ENCODE measurements at places on chromosomes 6 and 20.

DNA sequence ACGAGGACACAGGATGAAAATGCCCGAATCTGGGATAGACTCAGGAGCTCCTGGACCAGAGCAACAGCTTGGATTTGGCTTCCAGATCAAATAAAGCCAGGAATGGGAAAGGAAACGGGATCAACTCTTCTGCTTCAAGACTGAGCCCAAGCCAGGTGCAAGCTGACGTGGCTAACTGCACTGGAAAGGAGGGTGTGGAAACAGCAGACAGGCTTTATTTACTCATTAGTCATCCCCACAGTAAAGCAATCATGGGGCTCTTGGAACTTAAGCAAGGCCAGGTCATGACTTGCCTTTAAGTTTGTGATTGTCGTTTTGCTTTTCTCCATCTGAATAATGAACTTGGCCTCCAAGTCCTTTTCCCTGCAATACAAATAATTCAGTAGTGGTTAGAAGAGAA is 45.2 kb downstream of the KIF16B start:
- DNase-seq: no peak

GRCh38 chr6:154435400-154435945 is 75.0 kb downstream of the CNKSR3 start:
- DNase-seq: no peak

DNA sequence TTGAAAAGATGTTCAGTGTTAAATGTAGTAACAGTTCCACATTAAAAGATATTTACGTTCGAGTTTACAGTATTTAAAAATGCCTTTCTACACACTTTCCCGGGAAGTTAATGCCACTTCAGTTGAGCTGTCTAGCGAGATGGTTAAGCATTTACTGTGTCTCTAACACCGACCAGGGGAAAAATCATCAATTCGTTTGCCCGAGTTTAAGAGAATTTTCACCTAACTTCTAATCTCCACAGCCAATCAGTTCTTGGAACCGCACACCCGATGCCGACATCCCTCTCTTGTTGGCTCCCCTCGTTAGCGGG is 58.2 kb downstream of the FAM217A start:
- DNase-seq: no peak

DNA sequence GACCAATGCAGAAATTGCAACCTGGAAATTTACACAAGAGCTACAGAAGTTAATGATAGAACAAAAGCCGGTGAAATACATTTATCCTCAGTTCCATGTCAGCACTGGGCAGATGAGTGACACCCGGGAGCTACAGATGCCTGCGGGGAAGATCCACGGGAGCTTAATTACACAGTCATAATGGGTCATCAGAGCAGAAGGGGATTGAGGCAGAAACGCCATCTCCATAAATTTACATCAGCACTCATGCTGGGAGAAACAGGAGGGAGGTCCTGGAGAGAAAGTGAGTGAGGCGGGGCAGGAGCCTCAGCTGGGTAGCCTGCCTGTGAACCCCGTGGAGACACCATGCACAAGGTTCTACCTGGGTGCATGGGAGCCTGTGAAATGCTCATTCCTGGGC is 37.6 kb upstream of the CST7 start:
- DNase-seq: no peak

DNA sequence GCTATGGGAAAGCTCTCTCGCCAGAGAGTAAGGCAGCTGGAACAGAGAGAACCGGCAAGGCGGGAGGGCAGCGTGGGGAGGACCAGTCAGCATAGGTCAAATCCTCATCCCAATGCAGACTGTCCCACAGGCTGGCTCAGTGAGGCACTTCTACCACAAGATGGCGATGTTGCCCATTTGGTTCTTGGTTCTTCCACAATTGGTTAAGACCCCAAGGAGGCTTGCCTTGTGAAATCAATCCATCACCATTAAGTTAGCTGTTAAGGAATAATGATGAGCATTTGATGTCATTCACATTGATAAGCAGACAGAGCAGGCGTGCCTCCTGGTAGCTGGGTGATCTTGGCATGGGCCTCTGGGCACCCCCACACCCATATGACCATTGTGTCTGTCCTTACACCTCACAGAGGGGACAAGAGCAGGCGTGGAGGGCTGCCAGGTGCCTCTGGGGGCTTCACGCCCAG is 2.4 kb downstream of the CSTL1 start:
- peak; percentile 51 for DNase-seq

Measured in activated T-cell treated with anti-CD3 and anti-CD28 coated beads for 4 hours (primary cell).